CD4-positive, alpha-beta T cell treated with Interleukin-4 for 1 hour (primary cell): ENCODE measurements at places on chromosomes 12 and 14.

DNA sequence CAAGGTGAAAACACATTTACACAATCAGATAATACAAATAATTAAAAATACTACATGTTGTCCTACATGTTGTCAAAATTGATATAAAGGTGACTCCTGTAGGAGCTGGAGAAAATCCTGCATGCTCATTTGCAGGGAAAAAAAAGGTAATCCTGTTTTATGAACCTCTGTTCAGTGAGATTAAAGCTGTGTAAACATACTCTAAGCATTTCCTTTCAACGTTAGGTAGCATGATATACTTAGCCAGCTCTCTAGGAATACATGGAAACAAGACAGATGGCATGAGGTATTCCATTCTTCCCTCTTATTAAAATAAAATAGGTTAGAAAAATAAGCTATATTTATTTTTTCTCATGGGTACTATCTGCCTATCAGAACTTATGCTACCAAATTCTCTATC lies 635.7 kb upstream of the FLRT2 start:
- no peak for DNase-seq

GRCh38 chr14:66918527-66918926 lies 270.7 kb upstream of the GARIN2 start:
- no peak for DNase-seq

- no peak for DNase-seq
Measured at GRCh38 chr14:102965971-102966655, 43.6 kb downstream of the AMN start.

- DNase-seq = no peak
Measured at GRCh38 chr12:122422730-122423257, 325 bp upstream of the CLIP1 start.

- no peak for DNase-seq
Measured at GRCh38 chr14:37019488-37019887, 152.9 kb downstream of the SLC25A21 start.

GRCh38 chr12:105741786-105742566 lies 396.8 kb downstream of the NUAK1 start:
- DNase-seq = no peak

DNA sequence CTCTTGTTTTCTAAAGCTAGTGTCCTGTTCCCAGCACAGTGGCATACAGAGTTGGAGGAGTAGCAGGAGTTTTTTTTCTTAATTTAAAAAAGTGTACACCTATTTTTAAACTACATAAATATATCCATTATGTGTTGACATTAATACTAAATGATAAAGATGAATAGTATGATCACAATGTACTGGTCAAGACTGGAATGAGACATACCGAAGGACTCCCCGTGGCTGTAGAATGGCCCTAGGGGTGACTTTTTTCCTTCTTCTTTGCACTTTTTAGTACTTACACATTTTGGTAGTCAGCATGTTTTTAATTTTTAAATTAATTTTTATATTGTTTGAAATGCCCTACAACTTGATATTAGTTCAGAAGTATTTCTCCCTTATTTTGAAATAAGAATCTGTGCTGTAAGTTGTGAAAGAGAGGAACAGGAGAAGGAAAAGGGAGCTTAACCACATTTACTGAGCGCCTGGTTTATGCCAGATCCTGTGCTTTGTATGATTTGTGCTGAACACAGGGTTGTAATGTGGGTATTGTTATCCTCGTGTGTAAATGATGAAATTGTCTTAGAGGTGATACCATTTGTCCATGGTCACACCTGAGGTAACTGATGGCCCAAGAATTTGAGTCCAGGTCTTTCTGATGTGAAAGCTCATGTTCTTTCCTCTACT lies 136.5 kb downstream of the TGFB3 start:
- no peak for DNase-seq
